SHP77 treated with DMSO at 0.1 percent for 48 hours (cell line): ENCODE measurements at places on chromosomes 3 and 15.

DNA sequence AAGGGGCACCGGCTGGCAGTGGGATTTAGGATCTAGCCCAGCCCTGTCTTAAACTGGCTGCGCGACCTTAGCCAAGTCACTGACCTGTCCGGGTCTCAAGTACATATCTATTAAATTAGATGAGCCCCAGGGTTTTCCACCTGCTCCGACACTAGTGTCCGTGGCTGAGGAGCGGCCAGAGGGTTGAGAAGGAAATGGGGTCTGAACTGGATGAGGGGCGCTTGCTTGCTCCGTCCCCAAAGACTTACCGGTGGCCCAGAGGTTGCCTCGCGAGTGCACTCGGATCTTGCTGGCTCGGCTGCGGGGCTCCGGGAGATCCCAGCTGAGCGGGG lies 285 bp downstream of the NMB start:
- no peak for DNase-seq

DNA sequence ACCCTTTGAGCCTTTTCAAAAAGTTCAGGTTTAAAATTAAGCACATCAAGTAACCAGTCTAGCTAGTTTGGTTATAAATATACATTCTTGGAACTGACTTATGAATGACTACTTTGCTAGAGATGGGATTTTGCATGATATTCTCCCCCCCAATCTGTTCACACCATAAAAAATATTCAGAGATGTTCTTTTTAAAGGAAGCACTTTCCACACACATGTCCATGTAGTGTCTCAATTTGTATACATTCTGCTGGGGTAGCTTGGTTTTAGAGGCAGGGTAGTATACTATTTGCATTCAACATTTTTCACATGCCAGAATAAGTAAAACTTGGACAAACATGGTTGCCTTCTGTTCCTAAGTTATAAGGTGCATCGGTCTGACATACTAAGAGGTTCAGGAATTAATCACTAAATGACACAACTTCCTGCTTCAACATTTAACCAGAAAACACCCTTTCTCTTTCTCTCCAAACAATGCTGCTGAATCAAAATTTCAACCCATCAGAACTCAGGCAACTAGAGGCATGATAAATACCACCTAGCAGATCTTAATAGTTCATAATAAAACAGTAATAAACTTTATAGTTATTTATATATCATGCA lies 57.0 kb downstream of the SUMF1 start:
- DNase-seq, result no peak

- no peak for DNase-seq
Measured at GRCh38 chr3:16309558-16309957, 44.5 kb downstream of the OXNAD1 start.

DNA sequence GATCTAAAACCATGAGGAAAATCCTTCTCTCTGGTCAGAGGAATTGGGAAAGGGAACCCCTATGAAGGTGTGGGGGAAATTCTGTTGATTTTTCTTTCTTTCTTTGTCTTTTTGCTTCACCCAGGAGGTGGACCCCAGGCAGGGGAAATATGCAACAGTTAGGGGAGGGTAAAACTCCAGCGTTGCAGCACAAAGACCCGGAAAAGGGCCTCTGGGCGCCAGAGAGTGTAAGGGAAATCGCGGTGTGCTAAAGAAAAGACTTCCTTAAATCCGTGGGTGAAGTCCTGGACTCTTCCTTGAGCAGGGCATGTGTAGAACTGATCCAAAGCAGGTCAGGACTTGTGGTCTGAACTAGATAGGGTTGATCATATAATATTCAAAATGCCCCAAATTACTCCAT lies 11.1 kb upstream of the TBC1D21 start:
- no peak for DNase-seq

- DNase-seq, result peak; percentile 15
Measured at GRCh38 chr3:127172781-127173515, 20.0 kb upstream of the PRR23E start.

GRCh38 chr15:98121536-98121935 lies 161.0 kb downstream of the ARRDC4 start:
- no peak for DNase-seq

DNA sequence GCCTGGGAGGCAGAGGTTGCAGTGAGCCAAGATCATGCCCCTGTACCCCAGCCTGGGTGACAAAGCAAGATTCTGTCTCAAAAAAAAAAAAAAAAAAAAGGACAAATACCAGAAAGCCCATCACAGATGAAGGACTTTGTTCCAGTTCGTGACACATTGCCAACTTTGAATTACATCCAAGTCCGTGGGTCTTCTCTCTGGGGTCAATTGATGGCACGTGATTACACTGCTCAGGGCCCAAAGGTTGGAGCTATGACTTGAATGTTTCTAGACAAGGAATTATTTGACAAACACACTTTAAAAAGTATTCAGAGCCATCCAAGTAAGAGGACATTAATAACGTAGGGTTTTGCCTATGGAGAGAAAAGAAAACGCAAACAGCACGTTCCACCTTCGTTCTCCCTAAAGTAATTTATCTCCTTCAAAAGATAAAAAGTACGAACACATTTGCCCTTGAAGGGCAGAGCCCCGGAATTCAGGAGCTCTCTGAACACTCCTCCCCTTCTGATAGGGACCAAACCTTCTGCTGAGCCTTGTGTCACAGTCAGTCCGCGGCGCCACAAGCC lies 31.3 kb upstream of the ST3GAL6 start:
- no peak for DNase-seq

DNA sequence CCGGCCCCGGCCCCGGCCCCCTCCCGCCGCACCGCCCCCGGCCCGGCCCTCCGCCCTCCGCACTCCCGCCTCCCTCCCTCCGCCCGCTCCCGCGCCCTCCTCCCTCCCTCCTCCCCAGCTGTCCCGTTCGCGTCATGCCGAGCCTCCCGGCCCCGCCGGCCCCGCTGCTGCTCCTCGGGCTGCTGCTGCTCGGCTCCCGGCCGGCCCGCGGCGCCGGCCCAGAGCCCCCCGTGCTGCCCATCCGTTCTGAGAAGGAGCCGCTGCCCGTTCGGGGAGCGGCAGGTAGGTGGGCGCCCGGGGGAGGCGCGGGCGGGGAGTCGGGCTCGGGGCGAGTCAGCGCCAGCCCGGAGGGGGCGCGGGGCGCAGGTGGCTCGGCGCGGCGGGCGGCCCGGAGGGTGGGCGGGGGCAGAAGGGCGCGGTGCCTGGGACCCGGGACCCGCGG lies 352 bp downstream of the CHRD start:
- DNase-seq, result no peak

- DNase-seq, result no peak
Measured at GRCh38 chr3:17795711-17796110, 53.3 kb upstream of the TBC1D5 start.

DNA sequence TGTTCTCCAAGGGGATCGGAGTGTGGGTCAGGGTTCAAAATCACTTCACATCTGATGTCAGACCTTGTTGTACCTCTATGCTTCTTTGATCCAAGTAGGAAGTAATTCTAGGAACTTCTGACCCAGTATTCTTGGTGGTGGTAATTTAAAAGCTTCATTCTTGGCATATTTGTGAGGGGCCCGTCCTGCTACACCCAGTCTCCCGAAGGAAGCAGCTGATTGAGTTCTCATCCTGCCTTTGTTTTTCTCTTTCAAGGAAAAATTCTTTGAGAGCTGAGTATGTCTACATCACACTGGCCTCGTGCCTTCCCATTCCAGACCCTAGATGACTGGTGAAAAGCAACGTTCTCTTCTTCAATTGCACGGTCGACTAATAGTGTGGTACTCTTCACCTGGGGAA lies 234.4 kb upstream of the TPRG1 start:
- DNase-seq, result no peak

DNA sequence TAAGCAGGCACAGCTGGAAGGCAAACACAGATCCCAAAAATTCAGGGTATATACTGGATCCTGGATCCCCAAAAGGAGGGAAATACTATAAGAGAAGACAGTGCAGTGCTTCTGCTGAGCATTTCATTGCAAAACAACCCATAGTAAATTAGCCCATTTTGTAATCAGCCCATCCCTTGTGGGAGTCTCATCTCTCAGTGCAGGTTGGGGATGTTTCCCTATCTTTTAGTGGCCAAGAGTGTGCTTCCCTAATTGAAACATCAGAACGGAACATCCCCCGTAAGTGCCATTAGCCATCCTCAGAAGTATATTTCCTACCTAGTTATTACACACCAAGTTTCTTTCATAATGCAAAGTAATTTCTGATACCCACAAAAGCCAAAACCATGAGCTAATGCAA lies 11.2 kb upstream of the MTMR14 start:
- no peak for DNase-seq

DNA sequence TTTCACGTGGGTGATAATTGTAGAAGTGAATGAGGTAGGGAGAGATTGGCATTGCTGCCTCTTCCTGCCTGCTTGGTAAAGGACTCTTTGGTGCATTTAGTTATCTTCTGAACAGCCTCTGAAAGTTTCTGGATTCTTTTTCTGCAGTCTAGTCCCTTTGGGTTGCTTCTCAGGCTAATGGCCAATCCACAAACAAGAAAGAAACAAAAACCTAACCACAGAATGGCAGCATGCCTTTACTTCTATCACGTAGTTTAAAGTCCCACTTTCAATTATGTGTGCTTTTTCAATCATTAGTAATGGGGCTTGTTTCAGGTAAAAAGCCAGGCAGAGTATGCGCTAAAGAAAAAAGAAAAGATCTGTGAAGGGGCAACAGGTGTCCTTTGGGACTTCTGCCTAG lies 7.4 kb downstream of the FGF12 start:
- no peak for DNase-seq

- DNase-seq, result no peak
Measured at GRCh38 chr15:32998979-32999672, 195.4 kb downstream of the FMN1 start.

- no peak for DNase-seq
Measured at GRCh38 chr15:81398910-81399551, 25.0 kb upstream of the TMC3 start.

DNA sequence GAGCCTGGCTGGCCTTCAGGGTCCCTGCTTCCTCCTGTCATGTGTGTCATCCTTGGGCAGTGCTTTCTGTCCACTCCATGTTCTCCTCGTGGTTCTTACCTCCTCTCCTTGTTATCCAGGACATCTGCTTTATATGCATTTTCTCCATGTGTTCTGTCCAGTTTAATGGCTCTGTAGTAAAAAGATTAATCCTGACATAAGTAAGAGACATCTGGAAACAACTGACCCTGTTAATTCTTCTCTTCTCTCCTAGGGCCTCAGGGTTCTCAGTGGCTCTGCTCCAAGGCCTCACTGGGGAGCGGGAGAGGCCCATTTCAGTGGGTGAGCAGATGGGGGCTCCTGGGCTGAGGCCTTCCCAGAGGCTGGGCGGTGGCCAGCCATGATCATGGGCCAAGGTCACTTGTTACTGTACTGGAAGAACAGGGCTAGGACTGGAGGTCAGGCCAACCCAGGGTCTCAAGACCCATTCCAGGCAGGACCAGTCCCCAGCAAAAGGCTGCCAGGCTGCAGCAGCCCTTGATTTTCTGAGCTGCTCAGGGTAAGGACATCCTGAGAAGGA lies 20.2 kb upstream of the CDCP1 start:
- no peak for DNase-seq

- DNase-seq, result no peak
Measured at GRCh38 chr3:195036203-195036505, 234.8 kb downstream of the XXYLT1 start.

GRCh38 chr3:133881939-133882825 lies 13.5 kb downstream of the RAB6B start:
- no peak for DNase-seq

DNA sequence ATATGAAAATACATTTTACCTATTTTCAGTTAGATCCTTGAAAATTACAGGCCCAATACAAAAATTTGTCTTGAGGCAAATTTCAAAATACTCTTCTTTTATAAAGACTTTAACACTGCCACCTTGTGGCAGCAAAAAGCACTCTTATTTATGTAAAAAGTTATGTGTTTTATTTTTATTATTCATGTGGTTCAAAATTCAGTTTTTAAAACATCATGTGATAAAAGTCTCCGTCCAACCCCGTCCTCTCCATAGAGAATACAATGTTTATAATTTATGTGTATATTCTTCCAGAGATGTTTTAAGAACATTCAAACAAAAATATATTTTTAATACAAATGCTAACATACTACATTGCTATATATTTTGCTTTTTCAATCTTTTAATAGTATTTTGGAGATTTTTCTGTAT lies 36.9 kb upstream of the TRIM59 start:
- no peak for DNase-seq

DNA sequence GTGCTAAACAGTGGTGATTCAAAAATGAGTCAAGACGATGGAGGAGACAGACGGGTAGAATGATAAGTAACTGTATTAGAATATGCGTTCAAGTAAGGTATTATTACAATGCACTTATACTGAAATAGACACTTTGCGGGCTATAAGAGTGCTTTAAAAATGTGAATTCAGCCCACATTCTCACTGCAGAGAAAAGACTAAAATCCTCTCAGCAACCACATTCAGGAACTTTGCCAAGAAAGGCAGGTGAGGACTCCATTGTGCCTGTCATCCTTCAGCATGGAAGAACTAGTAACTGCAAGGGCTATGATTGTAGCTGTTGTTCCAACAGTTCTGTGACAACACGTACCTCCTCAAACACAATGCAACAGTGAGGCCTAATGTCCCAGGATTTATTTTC lies 272.0 kb downstream of the RORA start:
- DNase-seq, result peak; percentile 2

- peak; percentile 3 for DNase-seq
Measured at GRCh38 chr15:83571820-83572707, 81.9 kb upstream of the ADAMTSL3 start.

DNA sequence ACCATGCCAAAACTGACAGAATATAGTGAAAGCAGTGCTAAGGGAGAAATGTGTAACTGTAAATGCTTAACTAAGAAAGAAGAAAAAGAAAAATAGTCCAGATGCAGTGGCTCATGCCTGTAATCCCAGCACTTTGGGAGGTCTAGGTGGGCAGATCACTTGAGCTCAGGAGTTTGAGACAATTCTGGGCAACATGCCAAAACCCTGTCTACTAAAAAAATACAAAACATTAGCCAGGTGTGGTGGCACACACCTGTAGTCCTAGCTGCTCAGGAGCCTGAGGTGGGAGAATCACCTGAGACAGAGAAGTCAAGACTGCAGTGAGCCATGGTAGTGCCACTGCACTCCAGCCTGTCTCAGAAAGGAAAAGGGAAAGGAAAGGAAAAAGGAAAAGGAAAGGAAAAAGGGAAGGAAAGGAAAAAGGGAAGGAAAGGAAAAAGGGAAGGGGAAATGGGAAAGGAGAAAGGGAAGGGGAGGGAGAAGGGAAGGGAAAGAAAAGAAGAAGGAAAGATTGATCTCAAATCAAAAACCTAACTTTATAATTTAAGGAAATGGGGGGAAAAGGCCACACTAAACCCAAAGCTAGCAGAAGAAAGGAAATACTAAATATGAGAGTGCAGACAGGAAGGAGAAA lies 20.3 kb downstream of the C3orf33 start:
- DNase-seq, result no peak

DNA sequence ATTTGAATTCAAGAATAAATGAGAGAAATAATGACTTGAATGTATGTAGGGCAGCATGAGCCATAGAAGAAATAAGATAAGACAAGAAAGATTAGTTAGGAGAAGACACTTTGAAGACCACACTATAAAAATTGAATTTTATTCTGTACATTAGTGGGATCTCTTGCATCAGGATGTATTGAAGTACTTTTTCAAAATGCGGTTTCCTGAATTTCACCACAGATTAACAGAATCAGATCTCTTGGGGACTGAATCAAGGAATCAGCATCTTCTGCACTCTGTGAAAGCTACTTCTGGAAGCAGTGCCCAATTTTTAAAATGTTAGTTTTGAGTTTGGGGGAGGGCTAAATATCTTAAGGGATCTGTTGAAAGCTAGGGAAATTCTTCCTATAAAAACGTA lies 763.9 kb upstream of the GOLIM4 start:
- no peak for DNase-seq

GRCh38 chr15:29379647-29380046 lies 110.0 kb upstream of the NSMCE3 start:
- no peak for DNase-seq

GRCh38 chr3:12707449-12707848 lies 43.5 kb upstream of the RAF1 start:
- DNase-seq, result no peak

GRCh38 chr3:4716706-4717362 lies 223.7 kb downstream of the ITPR1 start:
- DNase-seq, result no peak
